AG04450 (cell line): ENCODE measurements at places on chromosomes 16 and 17.

GRCh38 chr16:52578007-52578828 is 31.3 kb upstream of the TOX3 start:
- no peak for DNase-seq

GRCh38 chr17:70298929-70299531 is 129.7 kb downstream of the KCNJ2 start:
- no peak for DNase-seq

DNA sequence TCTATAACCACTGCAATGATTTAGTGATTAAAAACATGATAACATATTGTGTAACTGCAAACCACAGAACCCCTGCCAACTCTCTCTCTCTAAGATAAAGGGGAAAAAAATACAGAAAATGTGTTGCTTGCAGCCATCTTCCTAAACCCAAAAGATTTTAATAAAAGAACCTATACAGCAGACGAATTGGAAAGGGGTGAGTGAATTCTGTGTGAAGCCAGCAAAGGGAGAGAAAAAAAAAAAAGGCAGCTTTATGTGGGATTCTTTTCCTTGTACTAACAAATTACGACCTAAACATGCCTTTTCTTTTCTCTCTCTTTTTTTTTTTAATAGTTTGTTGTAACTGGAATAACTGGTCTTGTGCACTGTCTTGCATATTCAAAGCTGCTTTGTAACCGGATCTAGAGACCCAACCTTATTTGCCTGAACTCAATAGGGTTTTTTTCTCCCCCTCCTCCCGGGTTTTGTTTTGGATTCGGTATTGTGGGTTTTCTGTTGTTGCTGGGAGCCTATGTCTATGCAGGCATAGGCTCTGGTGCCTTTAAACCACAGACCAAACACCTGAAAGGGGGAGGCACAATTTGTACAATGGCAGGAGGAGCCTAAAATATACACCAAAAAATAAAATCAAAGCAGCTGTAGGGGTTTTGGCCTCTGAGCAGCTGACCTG is 7.0 kb upstream of the ZFHX3 start:
- DNase-seq = no peak

DNA sequence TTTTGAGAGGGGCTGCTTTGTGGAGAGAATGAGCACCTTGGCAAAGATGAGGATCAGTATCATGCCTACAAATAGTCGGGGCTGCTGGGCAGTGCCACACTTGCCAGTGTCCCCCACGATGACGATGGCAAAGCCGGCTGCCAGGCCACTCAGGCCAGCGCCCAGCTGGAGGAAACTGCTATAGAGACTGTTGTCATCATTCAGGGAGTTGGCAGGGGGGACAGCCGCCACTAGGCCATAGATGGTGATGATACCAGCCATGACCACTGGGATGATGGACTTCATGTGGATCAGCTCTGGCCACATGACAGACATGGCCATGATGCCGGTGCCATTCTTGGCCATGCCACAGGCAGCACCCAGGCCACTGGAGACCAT is 23.8 kb downstream of the MINK1 start:
- no peak for DNase-seq

GRCh38 chr17:81422776-81423697 is 27.8 kb downstream of the BAHCC1 start:
- peak; percentile 78 for DNase-seq

- DNase-seq = peak; percentile 52
These were observed 66.3 kb upstream of the MYOCD start for GRCh38 chr17:12599186-12599920.

- no peak for DNase-seq
These were observed 4.0 kb upstream of the DLX3 start for GRCh38 chr17:49998836-49999511.

DNA sequence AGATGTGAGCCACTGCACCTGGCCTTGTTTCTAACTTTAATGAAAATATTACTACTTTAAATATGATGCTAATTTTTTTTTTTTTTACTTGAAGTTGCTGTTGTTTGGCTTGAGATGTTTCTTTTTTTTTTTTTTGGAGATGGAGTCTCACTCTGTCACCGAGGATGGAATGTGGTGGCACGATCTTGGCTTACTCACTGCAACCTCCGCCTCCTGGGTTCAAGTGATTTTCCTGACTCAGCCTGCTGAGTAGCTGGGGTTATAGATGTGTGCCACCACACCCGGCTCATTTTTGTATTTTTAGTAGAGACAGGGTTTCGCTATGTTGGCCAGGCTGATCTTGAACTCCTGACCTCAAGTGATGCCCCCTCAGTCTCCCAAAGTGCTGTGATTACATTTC is 23.6 kb downstream of the IGSF6 start:
- no peak for DNase-seq

DNA sequence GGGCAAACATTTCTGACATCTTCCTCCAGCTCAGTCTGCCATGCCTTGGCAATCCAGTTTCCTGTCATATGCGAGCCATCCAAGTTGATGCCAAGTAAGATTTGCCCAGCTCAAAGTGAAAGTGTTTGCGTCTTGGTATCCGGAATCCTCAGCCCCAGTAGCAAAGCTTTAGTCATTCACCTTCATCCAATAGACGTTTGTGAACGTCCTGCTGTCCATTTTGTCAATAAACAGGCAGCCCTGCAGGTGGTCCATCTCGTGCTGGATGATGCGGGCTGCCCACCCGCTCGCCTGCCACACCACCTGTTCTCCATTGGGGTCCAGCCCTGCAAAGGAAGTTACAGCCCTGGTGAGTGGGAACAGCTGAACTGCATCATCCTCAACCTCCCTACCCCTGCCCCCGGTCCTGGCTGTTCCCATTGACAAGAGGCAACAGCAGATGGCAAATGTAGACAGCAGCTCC is 1.5 kb downstream of the PDF start:
- DNase-seq = no peak

DNA sequence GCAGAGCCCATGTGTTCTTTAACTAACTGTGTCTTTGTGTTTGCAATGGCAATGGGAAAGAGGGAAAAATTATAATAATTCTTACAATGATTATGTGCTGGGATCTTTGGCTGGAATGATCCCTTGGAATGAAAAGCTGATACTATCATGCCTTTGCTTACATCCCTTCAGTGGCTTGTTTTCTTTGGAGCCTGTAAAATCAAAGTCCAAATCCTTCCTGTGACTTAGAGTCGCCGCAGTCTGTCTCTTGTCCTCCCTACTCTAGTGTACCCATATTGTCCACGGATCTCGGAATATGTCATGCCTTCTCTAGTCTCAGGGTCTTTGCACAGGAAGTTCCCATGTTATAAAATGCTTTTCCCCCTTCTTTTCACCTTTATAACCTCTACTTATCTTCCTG is 111.7 kb upstream of the MAF start:
- no peak for DNase-seq

DNA sequence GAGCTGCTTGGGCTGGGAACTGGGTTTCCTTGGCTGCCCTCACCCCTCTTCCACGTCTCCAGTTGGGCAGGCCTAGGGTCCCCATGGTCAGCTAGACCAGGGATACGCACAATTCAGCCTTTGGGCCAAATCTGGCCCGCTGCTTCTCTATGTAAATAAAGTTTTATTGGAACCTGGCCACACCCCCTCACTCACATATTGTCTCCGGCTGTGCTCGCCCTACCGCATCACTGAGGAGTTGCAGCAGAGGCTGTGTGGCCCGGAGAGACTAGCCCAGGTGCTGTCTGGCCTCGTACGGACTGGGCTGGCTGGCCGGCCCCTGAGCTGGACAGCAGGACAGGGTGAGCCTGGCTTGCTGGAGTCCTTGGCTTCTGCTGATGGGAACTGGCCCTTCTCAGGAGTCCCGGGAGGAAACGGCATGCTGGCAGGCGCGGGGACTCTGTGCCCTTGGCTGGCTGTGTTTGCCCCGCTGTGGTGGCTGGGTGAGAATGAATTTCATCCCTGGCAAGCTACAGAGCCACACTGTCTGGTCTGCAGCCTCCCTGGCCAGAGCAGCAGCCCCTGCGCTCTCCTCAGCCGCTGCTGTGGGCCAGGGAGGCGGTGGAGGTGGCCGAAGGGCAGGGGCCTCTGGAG is 82.0 kb downstream of the ENGASE start:
- DNase-seq = no peak

- no peak for DNase-seq
These were observed 23.8 kb downstream of the LDHD start for GRCh38 chr16:75092777-75093176.

DNA sequence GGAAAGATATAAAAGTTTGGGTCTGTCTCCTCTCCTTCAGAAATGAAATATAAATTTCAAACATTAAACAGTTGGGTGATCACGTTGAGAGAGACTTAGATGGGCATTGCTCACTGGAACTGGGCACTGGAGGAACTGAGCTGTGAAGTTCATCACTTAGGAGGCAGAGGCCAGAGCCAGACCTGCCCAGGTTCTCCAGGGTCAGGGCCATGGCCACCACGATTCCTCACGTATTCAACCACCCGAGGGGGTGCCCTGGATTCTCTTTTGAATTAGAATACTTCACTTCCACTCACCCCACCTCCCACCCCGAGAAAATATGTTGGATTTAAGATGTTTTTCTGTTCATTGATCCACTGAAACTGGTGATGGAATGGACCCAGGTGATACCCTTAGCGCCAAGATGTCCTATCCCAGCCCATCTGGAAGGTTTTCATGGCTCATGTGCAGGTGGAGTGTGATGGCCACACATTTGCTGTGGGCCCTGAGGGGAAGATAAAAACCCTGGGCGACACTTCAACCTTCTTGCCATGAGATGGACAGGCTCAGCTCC is 6.1 kb downstream of the PRR29 start:
- no peak for DNase-seq

GRCh38 chr17:63041722-63042121 is 75.7 kb downstream of the TANC2 start:
- no peak for DNase-seq

DNA sequence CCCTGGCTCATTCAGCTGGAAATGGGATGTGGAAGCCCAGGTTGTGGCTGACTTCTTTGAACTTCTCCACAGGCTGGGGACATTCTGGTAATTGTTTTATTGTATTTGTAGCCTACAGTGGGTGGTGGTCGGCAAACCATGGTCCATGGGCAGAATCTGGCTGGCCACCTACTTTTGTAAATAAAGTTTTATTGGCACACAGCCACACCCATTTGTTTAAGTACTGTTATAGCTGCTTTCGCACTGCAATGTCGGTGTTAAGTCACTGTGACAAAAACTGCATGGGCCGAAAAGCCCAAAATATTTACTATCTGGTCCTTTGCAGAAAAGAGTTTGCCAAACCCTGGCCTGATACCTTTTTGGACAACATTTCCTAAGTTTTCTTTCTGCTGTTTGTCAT is 86.2 kb downstream of the NTN1 start:
- DNase-seq = no peak
